Activated gamma-delta T cell treated with anti-CD3 and anti-CD28 coated beads, Interleukin-2, amount 50 U/mL, for 16 hours (primary cell): ENCODE measurements at places on chromosomes 4 and X.

DNA sequence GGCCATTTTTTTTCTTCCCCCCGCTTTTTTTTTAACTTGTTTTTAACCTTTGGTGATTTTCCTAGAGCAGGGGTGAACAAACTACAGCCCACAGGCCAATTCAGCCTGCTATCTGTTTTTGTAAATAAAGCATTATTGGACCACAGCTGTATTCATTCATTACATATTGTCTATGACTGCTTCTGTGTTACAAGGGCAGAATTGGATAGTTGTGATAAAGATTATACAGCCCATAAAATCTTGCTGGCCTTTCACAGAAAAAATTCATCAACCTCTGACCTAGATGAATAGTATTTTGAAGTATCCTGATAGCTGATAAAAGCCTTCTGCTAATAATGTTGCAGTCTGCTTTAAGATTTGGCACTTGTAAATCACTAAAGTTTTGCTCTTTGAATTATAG lies 63.4 kb downstream of the SMAD1 start:
- no peak for DNase-seq

DNA sequence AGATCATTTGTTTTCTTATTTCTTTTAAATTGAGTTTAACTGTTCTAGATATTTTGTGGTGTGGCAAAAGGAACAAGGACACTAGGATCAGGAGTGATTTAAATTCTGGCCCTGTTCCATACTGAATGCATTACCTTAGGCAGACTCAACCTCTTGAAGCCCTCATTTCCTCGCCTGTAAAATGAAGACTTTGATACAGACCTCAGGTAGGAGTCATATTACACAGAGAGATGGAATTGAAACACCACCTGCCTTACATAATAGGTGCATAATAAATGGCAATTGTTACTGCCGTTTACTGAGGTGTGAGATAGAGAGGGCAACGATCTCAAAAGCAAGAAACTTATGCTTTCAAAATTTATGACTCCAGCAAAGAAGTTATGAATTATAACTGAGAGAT lies 28.2 kb upstream of the RASSF6 start:
- DNase-seq: no peak

DNA sequence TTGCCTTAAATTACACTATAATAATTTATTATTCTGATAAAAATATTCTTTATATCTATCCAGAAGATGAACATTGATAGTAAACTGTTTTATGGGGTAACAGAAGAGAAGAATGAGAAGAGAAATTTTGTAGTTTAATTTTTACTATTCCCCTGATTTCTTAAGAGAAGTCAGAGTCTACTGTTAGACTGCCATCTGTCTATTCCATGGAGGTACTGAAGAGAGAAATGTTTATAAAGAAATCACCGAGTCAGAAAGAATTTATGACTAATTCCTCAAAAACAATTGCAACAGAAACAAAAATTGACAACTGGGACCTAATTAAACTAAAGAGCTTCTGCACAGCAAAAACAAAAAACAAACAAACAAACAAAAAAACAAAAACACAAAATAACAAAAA lies 149.9 kb downstream of the FGF16 start:
- no peak for DNase-seq

DNA sequence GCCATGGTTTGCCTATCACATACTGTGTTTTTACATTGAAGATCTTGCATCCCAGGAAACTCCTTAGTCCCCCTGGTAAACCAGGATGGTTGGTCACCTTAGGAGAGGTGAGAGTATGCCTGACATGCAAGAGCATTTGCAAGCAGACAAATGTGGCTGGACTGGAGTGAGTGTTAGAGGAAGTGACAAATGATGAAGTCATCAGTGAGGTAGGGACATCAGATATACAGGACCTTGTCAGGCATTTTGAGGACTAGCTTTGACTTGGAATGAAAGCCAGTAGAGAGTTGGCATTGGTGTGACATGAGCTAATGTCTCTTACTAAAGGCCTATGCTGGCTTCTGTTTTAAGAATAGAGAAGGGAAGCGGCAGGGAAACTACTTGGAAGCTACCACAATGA lies 124.9 kb downstream of the FRMPD4 start:
- DNase-seq: no peak

- DNase-seq: no peak
These were observed 74.9 kb downstream of the MTMR1 start for GRCh38 chrX:150768132-150768485.

- DNase-seq: no peak
These were observed 633.6 kb downstream of the SPRY1 start for GRCh38 chr4:124030147-124030546.

GRCh38 chr4:6562931-6563901 lies 11.8 kb upstream of the MAN2B2 start:
- no peak for DNase-seq

DNA sequence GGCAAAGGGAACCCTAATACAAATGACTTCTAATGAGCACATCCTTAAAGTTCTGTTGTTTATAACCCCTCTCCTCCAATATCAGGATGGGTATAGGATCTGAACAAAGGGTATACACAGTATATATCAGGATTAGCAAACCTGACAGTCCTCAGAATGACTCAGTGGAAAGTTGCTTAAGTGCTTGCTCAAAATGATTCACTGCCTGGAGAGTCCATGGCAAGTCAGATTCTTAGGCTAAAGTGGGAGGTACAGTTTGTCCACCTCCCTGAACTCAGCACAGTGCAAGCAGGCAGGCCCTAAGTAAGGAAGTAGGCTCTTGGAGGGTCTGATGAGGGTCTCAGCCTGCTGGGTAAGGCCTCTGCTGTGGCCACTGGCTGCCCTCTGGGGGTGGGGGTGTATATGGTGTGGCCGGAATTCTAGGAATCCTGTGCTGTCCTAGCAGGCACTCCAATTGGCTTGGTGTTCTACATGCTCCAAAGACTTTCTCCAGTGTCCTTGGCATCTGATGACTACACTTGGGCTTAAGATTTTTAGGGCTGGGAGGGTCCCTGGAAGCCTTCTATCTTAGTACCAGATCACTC lies 54.3 kb downstream of the CHRDL1 start:
- DNase-seq: no peak

DNA sequence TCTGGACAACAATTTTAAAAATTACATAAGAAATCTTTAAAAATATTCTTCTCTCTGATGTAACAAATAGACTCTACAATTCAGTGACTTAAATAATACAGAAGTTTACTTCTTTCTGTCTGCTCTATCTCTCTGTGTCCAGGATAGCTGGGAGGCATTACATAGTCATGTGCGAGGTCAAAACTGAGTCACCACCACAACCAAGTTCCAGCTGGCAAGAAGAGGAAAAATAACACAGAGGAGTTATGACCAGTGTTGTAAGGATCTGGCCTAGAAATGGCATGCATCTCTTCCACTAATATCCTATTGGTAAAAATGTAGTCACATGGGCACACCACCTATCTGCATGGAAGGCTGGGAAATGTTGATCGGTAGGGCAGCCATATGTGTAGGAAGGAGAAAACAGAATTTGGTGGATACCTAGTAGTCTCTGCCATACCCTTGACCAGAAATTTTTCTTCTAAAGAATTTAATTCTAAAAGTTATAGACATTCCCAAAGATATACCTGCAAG lies 39.4 kb upstream of the WDFY3 start:
- no peak for DNase-seq

- no peak for DNase-seq
These were observed 838.4 kb upstream of the INTU start for GRCh38 chr4:126794363-126794762.

DNA sequence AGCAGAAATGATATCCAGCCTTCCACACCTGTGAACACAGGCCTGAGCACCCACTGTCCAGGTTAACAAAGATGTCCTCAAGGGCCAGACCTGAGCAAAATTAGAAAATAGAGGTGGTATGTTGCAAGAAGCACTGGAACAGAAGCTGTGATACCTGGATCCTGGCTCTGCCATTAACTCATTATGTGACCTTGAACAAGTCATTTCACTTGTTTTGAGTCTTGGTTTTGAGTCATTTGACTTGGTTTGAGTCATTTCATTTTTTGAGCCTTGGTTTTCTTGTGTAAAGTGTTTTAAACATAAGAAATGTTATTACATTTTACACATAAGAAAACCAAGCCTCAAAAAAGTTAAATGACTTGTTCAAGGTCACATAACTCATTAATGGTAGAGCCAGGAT lies 2.9 kb upstream of the NWD2 start:
- DNase-seq: no peak

DNA sequence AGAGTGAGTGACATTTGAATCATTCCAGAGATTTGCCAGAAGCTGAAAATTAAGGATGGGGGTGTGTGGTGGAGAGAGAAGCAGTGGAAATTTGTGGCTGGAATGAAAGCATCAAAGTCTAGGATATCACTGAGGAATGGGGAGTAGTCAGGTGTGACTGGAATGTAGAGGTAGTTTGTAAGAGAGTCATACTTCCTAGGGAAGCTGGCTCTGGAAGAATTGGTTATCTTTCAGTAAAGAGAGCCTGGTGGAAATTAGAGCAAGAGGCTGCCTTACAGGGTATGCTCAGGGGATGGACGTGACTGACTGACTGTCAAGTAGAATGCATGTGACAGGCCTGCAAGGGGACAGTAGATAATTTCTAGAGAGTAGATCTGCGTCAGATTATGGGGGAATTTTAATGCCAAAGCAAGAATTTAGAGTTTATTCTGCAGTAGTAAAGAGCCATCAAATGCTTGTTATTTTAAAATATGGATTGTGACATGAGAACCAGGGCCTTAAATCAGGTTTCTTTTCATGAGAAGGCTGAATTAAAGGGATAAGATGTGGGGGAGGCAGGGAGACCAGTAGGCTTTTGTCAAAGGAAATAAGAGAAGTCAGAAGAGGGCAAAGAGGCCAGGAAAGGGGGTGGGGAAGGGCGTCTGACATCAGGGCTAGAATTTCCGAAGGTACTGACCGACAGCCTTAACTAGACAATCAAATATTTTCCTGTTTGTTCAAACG lies 109.9 kb downstream of the AFF1 start:
- no peak for DNase-seq

DNA sequence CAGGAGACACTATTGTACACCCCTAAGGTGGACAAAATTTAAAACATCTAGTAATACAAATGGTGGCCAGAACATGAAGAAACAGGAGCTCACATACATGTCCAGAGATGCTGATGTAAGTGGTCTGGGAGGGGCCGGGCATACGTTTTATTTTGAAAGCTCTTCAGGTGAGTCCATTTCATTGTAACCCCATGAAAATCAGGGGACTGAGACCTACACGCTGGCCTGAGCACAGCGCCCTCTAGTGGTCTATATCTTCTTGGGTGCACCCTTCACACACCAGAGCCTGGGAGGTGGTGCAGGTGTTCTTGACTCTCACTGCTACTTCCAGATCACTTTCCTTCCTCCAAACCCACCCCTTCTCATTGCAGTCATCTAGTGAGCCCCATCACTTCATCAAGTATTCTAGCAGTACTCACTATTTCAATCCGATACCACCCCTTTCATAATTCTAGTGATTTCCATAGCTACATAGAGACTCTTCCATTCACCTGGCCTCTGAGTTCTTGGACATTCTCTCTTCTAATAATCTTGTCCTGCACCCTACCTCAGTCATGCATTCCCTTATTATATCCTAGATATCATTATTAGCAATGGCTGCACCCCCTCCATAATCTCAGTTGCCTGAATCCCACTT lies 4.3 kb upstream of the TLR6 start:
- peak; percentile 46 for DNase-seq

DNA sequence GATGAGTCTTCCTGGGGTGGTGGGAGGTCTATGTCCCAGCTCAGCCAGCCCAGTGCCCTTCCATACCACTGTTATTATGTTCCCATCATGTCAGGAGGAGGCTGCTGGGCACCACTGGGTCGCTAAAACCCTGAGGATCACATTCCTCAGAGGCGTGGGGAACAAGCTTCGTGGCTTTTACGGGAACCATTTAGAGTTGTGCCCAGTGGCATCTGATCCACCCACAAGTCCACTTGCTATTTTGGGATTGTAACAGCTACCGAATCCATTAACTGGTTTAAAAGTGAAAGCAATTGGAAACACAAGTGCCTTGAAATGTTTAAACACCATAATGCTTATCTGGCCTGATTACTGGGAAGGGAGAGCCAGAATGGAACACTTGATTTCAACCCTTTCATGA lies 13.1 kb upstream of the CCKAR start:
- no peak for DNase-seq

GRCh38 chrX:44785652-44786051 lies 58.2 kb upstream of the DUSP21 start:
- DNase-seq: no peak

GRCh38 chrX:103730796-103731493 lies 20.2 kb downstream of the TMEM31 start:
- DNase-seq: no peak

- no peak for DNase-seq
These were observed 10.2 kb downstream of the UBE2D3 start for GRCh38 chr4:102817021-102817605.

DNA sequence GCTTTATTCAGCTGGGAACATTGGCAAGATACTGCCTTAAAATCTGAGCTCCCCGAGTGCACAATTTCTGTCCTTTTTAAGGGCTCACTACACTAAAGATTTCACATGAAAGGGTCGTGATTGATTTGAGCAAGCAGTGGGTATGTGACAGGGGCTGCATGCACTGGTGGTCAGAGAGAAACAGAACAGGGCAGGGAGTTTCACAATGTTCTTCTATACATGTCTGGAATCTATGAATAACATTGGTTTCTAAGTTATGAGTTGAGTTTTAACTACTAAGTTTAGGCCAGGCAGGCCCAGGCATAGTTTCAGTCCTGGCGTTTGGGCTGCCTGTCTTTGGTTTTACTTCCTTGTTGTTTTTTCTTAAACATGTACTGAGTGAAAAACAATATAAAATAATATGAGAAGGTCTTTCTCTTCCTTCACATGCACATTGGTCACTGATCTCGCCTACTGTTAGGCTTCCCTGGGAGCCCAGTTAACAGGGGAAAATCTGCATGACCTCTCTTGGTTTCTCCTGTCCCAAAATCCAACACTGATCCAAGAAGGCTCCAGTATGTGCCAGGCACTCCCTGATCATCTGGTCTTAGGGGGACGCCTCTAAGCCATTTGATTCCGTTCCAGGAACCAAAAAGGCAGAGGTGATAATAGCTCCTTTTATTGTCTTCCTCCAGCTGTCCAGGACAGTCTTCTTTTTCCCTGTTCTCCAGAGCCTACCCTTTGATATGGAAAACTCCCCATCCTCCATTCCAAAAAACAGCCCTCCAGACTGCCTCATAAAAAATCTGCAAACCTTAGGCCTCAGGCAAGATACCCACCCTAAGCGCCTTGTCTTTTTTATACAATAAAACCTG lies at the start of gene UGT2B17:
TSS of gene UGT2B17 (minus strand) at position 51 of the 854 bp plus-strand sequence. CDS start 7,838 bp downstream, outside the sequence.
- DNase-seq: no peak

- no peak for DNase-seq
These were observed 78.7 kb downstream of the CLNK start for GRCh38 chr4:10605746-10606482.

- no peak for DNase-seq
These were observed 22.4 kb downstream of the STK26 start for GRCh38 chrX:132045456-132045855.

DNA sequence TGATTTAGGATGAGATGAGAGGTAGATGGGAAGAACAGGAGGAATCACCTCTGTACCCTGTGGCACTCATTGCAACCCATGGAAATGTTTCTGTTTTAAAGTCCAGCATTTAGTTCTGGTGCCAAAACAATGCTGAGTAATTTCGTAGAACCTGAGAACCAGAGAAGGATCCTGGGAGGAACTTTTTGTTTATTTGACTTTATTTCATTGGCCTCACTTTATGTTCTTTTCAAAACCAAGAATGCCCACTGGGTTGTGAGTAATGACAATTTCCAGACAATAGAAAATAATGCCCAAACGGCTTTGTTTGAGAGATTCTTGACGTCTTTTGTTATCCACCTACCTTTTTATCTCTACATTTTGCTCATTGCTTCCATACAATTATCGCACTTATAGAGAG lies 111.3 kb downstream of the SHROOM3 start:
- no peak for DNase-seq

- DNase-seq: no peak
These were observed 2052.8 kb upstream of the TENM3 start for GRCh38 chr4:180190382-180190781.
